Right renal cortex interstitium (tissue), 3 donors: ENCODE measurements at places on chromosomes 5 and 9.
A peak's percentile ranks its signal among the peaks of the same experiment; 100 is the strongest.

DNA sequence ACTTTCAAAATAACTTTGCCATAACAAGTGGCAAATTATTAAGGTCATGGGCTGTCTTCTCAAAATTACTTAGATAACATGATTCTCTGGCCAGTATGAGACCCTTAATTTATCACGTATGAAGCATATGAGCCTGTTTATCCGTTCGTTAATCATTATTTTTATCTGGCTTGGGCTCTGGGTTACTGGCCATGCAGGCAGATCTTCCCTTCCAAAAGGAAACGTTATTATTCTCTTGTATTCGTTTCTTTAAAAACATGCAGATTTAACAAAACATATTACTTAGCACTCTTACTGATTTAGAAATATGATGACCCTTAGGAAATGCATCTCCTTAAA, 148.6 kb downstream of the DOCK8 start:
- no peak for DNase-seq

DNA sequence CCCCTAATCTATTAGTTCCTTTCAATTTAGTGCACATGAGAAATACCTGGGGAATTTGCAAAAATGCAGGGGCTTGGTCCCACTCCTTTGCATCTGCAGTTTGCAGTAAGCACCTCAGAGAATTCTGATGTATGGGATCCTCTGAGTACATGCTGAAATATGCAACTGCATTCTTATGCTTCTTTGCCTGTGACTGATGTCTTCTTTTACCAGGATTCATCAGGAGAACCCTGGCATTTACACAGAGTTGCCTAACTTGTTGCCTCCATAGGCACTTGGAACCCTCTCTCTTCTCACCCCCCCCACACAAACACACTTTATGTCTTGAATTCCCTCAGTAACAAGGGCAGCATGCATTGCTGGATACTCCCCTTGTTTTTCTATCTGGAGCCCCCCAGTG, 173.1 kb downstream of the KDM4C start:
- DNase-seq, result no peak

DNA sequence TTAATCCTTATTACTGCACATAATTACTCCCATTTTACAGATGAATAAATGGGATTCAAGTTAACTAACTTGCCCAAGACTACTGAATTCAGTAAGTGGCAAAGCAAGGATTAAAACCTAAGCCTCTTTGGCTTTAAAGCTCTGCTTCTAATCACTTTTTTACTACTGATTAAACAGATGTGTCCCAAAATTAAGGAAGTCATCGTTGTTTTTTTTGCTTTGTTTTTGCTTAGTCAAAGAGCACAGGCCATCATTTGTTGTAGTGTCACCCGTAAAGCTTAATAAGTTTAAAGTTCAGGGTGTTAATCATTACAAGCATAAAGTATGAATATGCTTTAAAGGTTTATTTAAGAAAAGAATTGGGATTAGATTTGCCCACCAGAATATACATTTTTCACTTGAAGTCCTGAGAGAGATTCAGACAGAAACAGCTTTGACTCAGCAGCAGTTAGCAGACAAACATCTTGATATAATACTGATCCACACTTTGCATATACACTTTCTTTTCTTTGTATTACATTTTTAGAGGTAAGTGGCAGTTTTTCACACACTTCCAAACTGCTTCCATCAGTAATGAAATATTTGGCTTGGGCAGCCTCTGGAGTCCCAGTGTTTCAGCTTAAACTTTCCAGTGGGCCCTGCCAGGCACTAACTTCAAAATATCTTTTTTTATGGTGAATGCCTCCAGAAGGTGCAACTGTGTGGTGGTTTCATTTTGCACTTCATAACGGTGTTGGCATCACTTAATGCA, 52.7 kb downstream of the PIK3R1 start:
- no peak for DNase-seq

DNA sequence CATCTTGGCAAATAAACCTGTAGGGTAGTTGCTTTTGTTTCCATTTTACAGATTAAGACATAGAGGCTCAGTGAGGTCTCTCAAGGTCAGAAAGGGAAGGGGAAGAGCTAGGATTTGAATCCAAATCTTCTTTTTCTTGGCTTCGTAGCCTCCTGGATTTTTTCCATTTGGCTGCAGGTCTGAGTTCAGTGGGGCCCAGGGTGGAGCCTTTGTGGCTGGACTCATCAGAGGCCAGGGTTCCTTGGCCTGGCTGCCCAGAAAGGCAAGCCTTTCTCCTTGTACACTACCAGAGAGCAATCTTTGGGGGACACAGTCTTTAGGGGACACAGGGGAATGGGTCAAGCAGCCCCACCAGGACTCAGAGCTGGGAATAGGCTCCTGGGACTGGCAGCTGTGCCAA, 10.5 kb upstream of the TRAF1 start:
- no peak for DNase-seq

GRCh38 chr9:27367175-27367798, 70.3 kb upstream of the EQTN start:
- no peak for DNase-seq

DNA sequence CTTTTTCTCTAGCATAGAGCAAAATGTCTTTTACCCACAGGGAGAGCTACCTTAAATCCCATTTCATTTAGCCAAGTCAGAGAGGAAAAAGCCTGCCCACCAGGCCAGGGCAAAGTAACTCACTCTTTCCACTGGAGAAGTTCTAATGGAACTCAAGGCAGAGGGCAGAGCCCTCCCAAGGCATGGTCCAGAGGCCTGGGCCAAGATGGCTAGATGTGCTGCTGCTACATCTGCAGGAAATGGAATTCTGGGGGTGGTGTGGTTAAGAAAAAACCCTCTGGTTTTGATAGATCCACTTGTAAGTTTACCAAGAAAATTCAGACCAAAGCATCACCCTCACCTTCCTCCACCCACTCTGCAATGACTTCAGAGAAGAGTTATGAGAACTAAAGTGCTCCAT, 37.3 kb downstream of the CSF2 start:
- DNase-seq, result no peak

DNA sequence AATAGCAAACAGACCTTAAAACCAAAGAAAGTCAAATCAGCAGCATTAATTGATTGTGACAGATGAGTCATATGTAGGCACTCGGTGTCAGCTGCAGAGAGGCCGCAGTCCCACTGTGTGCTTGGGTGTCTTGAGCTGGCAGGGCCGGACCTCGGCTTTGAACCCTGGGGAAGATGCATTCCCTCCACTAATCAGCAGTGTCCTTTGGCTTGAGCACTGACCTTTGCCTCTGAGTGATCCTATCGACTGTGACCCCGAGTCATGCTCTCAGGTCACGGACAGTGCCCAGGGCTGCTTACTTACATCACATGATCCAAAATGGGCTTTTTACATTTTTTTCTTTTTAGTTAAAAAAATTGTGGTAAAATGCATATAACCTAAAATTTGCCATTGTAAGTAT, 188.7 kb downstream of the GADD45G start:
- DNase-seq, result no peak

GRCh38 chr5:133316346-133317343, 264.8 kb downstream of the HSPA4 start:
- no peak for DNase-seq

DNA sequence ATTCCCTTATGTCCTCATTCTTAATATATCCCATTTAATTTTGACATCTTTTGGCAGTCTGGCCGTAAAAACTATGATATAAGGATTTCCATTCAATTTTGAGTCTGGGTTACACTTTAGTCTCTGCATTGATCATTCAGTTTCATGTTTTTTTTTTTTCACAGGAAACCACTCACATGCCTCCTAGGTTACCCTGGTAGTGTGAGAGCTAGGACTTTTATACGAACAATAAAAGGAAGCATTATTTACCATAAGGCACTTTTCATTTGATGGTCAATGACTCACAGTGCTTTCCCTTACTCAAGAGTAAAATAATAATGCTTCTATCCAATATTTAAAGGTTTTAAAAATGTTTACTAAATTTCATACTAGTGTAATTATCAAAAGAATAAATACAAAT, 16.4 kb upstream of the DMAC1 start:
- DNase-seq, result no peak

DNA sequence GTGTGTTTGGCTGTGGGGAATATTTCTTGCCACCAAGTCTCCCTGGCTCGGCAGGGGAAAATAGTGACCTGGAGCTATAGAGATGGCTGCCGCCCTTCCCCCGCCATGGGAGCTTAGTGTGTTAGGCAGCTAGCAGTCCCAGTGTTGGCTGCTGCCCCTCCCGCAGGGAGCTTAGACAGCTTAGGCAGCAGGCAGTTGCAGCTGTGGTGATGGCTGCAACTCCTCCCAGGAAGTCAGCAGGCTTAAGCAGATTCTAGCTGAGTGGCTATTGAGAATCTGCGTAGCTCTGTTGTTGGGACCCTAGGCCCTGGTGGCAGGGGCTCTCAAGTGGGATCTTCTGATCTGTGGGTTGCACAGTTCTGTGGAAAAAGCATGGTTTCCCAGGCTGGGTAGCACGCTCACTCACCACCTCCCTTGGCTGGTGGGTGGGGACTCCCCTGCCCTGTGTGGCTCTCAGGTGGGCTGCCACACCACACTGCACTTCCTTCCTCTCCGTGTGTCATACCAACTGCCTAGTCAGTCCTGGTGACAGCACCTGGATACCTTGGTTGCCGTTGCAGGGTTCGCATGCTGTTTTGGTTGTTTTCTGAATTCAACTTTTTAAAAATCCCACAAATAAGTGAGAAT, 9.3 kb downstream of the OR1N2 start:
- DNase-seq, result no peak

DNA sequence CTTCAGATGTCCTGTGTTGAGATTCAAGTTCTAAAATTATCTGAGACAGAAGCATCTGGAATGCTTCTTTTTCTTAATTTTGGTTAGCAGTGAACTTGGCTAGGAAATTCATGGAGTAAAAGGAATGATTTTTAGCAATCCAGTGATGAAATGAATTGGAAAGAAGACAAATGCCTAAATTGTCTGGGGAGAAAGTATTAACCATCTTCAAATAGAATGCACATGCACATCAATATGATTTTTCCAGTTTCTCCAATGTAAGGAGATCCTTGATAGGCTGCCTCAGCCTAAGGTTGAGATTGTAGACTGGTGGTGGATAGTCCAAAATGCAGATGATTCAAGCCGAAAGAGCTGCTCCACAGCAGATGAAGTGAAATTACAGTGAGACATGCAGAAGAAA, 106.7 kb downstream of the PCSK5 start:
- no peak for DNase-seq

DNA sequence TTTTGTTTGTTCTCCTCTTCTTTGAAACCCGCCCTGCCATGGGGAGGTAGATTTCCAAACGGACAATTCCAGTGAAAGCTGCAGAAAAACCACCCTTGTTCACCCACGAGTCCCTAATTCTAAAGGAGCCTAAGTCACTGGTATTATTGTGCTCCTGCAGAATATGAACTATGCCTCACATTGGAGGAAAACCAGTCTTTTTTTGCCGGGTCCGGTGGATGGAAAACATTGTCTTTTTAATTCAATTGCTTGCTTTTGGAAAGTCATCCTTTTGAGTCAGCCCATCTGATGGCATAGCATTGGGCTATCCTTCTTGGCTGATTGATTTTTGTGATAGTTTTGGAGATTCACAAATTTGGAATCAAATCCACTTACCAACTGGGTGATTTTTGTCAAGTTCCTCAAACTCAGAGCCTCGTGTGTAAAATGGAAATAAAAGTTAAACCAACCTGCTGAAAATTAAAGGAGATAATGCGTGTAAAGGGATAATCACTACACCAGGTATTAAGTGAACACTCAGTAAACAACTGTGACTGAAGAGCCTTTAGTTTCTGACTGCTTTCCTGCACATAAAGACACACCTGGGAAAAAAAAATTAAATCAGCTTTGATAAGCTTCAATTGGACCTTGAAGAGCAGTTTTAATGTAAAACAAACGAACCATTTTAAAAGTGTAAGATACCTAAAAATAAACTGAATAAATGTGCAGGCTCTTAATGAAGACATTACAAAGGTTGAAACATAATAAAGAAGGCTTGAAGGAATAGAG, 780 bp upstream of the CCNJL start:
- DNase-seq, result no peak

- no peak for DNase-seq
Observed at GRCh38 chr5:95649842-95650620, 3.5 kb downstream of the RFESD start.

DNA sequence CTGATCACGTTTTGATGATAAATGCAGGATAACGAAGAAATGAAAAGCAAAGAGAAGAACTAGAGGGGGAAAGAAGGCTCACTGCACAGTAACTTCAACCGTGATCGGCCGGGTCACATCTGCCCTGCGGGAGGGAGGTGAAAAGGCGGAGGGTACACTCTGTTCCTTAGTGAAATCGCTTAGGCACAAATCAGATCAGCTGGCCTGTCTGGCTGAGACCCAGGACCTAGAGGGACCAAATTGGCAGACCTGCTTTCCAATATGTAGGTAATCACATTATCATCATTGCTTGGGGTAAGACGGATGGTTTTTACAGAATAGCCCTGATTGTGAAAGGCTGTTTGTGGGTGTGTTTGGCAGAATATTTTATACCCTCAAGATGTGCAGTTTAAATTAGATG, 82.2 kb downstream of the SLC28A3 start:
- DNase-seq, result no peak

- no peak for DNase-seq
Observed at GRCh38 chr5:128216860-128217531, 133.4 kb downstream of the SLC12A2 start.

GRCh38 chr5:107669096-107670031, 1.4 kb downstream of the EFNA5 start:
- peak; percentile 20 for DNase-seq
